ENCODE measurements at places on chromosomes 7 and 10. TPM values are rescaled to one million over a fixed set of nuclear protein-coding genes. Genes with fewer than 3 reads are reported as not detected.

Gene LRGUK
- 0.26 TPM for total RNA-seq

Gene ELMO1
- 15.3 TPM for total RNA-seq

Gene POT1
- total RNA-seq = 45.6 TPM

Gene ERLIN1
- 61.4 TPM for total RNA-seq

All from articular chondrocyte of knee joint (primary cell).